ENCODE measurements at places on chromosomes 11 and 22.

DNA sequence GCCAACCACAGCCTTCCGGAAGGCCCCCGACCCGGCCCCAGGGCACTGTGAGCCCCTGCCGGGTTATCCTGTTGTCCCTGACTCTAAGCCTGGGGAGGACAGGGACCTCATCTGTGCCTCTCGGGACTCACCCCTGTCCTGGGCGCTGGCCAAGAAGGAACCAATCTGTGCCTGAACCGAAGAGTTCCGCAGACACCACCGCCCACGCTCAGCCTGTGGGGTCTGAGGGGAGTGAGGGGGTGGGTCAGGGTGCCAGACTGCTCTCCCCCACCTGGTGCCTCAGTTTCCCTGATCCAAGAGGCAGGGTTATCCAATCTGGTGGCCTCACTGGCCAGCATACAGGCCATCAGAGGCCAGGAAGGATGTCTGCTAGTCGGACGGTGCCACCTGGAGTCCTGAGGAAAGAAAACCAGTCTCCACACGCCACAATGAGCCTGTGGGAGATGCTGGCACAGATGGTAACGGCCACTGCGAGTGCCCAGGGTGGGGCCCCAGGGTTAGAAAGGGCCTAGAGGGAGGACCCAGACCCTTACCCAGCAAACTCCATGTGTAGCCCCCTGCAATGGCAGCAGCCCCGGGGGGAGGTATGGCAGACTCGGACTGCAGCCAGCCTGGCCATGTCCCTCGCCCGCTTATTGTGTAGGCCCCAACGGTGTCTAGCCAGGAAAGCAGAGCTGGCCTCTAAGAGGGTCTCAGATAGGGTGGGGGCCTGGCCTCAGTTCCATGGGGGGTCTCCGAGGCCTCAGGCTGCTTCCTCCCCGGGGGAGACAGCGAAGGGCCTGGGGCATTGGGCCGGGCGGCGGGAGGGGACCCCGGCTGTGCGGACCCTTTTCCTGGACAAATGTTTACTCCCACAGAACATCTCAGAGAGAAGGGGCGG lies 827 bp upstream of the TNNT3 start:
- DNase-seq, result no peak

GRCh38 chr22:49302530-49302929 lies 525.1 kb downstream of the BRD1 start:
- peak; percentile 8 for DNase-seq

GRCh38 chr22:43530349-43531201 lies 118.8 kb downstream of the MPPED1 start:
- DNase-seq, result no peak

DNA sequence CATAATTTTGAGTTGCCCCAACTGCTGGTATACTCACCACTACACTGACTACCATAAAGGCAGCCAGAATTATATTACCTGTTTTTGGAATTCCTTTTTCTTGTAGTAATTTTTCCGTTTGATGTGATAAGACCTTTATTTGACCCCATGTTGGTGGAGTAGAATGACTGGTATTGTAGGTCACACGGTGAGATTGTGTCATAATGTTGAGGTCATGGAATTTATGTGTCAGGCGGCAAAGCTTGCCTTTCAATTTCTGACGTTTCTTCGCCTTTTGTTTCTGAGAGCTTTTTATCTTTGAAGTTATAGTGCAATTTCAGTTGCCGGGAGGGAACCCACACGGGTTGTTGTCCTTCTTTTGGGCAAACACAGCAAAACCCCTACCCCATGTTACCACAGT lies 13.0 kb downstream of the OR52K1 start:
- DNase-seq, result no peak
